ENCODE measurements at places on chromosomes 7 and 10. TPM values are rescaled to one million over a fixed set of nuclear protein-coding genes. Genes with fewer than 3 reads are reported as not detected.

Gene ZCWPW1
- 1.4 TPM for total RNA-seq

Gene SEMA3A
- 52.1 TPM for total RNA-seq

Gene MRPS17
- total RNA-seq = 10.4 TPM

Gene MXI1
- total RNA-seq = 47.1 TPM

Gene ELN
- total RNA-seq = 82.6 TPM

Gene GIMAP6
- 0.46 TPM for total RNA-seq

Gene TCAF2
- total RNA-seq = 7.2 TPM

Gene EPHB4
- 74.9 TPM for total RNA-seq

Gene GARIN1A
- total RNA-seq = 1.3 TPM

Gene PLPP4
- total RNA-seq = 4.3 TPM

Gene TNS3
- 74.0 TPM for total RNA-seq

Gene CTAGE8
- not detected for total RNA-seq

Gene GATA3
- total RNA-seq = not detected

All from smooth muscle cell of the pulmonary artery (primary cell).